Forelimb muscle (tissue), 1 donor: ENCODE measurements at places on chromosomes 11 and 22. TPM values are rescaled to one million over a fixed set of nuclear protein-coding genes. Genes with fewer than 3 reads are reported as not detected.

GSTP1 gene
- polyA plus RNA-seq, result 200 TPM

KLHDC7B gene
- polyA plus RNA-seq, result 0.03 TPM

KRTAP5-2 gene
- polyA plus RNA-seq, result 0.38 TPM

DNA sequence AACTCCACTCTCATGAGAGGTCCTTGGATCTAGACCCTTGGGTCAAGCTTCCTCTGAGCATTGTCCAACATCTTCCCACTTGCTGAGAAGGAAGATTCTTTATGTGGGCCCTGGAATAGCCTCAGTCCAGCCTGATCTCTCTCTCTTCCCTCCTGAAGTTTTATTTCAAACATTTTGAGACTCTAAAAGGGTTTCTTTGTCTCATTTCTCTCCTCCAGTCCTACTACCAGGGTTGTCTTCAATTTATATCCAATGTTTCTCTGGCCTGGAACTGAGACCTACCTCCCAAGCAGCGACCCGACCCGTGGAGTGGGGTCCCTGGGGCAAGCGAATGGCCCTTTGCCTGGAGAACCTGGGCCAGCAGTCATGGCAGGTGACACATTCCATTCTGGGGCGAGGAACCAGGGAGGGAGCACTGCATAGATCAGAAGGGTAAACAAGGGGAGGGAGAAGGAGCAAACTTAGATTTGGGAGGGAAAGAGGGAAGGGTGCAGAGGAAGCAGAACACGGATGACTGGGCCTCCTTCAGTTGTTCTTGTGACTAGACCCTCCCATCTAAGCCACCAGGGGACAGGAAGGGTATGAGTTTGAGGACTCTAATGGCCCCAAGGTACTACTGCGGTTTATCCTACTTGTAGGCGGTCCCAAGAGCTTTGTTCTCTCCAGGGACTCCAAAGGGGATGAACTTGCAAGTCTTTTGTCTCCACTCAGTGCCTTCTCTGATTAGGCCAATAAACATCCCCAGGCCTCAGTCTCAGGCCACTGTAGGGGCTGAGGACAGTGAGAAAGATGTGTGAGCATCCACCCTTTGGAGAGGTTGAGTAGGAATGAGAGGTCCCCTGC lies 14.2 kb upstream of the PRAME start:
- no peak for DNase-seq

GRCh38 chr22:50326956-50327710 lies at the start of gene DENND6B:
Gene DENND6B (minus strand): TSS chr22:50327012. CDS start chr22:50326988, 24 bp downstream.
- DNase-seq, result no peak

DNA sequence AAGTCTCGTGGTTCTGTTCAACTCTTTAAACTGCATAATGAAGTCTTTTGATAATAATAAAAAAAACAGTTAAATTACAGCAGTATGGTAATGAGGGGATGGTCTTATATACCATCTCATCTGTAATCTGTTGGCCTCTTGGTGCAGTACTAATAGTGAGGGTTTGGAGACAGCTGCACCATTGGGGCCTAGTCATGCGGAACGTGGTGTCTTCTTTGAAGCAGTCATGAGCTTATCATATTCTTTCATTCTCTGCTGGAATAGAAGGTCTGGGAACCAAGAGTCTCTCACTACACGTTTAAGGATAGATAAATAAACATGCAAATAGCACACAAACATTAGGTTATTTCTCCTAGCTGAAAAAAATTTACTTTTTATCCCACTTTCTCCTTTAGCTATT lies 40.9 kb upstream of the OR9Q1 start:
- no peak for DNase-seq

DNA sequence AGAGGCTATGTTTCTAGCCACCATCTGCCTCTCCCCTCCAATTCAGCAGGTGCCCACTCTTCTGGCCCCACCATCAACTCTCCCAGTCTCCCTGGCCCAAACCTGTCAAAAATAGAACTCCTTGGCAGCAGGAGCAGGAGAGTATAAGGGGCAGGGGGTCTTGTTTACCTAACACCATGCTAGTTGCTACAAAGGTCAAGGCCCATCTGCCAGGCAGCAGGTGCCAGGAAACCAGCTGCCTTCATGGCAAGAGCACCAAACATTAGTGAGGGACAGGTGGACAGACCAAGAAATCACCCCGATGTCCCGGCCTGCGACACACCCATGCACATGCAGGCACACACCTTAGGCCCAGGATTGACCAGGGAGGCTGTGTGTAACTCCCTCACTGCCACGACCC lies 387.9 kb downstream of the BUD13 start:
- no peak for DNase-seq

DNA sequence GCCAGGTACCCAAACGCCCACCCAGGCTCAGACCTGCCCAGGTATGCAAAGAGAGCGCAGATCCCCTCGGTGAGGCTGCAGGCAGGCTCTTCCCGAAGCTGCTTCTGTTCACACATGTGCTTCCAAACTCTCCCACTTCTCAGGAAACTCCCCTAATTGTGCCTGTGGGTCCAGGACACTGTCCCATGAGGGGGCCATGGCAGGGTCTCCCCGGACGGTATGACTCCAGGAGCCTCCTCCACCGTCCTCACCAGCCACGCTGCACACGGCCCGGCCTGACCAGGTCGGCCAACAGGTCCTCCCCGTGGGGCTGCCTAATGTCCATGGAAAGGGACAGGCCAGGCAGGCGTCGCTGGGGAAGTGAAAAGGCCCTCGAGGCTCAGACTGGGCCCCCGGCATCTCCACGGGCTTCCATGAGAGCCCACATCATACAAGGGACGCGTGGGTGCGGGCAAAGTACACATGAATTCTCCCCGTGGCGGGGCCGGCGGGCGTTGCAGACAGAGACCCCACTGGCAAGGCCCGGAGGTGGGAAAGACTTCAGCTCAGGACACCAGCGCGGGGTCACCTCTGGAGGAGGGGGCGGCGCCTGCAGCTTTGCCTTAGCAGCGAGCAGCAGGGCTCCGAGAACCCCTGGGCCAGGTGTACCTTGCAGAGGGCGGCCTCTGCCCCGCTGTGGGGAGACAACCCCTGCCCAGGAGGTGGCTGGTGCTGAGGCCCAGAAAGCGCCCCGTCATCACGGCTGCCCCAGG lies 526.1 kb downstream of the BRD1 start:
- DNase-seq, result no peak

DNA sequence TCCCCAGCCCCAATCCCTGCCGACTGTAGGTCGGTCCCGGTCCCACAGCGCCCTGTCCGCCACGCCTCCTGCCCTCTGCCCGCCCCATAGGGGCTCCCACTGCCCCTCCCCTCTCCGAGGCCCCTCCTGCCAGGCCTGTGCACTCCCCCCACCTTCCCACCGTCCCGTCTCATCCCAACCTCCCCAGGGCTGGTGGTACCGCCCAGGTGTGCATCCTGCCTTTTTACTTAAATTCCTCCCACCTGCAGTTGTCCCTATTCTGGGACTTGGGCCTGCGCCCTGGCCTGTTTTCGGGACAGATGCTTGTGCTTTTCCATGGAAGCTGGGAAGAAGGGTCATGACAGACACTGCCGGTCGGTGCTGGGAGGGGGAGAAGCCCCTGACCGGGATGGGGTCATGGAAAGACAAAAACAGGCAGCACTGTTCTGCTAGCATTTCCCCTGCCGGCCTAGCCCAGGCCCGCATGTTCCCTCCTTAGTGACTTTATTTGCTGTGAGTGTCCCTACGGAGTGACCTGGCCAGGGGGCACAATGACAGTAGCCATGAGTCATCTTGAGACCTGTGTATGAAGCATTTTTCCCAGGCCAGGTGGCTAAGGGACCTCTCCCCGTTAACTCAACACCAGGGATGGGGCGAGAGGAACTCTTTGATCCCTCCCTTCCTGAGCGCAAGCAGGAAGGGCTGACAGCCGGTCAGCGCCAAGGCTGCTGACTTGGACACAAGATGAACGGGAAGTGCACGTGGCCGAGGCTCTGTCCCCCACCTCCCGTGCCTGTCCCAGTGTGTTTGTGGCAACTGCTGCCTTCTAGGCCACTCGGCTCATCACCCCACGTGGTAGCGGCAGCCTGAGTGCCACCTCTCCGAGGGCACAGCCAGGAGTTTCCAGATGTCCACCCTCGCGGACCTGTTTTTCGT lies 7.1 kb downstream of the TBX1 start:
- no peak for DNase-seq

- no peak for DNase-seq
Measured at GRCh38 chr11:127844876-127845275, 742.5 kb downstream of the ETS1 start.

DNA sequence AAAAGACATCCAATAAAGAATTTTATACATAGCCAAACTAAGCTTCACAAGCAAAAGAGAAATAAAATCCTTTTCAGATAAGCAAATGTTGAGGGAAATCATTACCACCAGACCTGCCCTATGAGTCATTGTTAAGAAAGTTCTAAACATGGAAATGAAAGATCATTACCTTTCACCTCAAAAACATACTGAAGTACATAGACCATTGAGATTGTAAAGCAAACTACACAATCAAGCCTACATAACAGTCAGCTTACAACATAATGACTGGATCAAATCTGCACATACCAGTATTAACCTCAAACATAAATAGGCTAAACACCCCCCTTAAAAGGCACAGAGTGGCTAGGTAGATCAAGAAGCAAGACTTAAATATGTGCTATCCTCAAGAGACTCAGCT lies 501.0 kb upstream of the LUZP2 start:
- no peak for DNase-seq

- no peak for DNase-seq
Measured at GRCh38 chr22:19889951-19890350, 35.3 kb upstream of the GNB1L start.
